ENCODE measurements at places on chromosomes 3 and 15.

DNA sequence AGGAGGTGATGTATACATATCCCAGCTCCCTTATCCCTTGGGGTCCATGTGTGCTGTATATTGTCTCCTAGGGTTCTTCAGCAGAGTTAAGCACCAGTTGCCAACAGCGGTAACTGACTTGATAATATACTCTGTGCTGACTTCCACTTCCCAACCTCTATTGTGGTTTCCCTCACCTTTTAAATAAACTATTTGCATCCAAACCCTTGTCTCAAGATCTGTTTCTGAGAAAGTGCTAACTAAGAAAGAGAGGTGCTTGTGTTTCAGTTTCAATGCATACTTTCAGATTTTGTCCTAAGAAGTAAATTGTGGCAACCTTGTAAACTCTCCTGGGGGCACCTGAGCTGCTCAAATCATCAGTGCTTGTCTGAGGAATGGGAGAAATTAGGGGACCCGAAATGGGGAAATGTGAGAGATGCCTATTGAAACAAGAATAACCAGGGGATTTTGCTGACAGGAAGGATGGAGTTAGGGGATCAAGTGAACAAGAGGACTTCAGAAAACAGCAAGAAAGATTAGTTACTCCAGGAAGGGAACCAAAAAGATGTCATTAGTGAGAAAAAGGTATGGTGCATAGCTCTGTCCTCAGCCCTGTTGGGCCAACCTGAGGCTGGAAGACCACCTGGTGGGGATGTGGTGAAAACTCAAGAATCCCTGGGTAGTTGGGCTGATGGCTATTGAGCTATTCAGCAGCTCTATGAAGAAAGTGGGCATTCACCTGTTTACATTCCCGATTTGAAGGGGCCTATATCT, 50.9 kb upstream of the MRPL3 start:
- DNase-seq, result no peak

GRCh38 chr3:38454178-38454883, 641 bp downstream of the ACVR2B start:
- DNase-seq, result peak; percentile 34

GRCh38 chr15:67510597-67511190, 10.2 kb upstream of the C15orf61 start:
- DNase-seq, result no peak

DNA sequence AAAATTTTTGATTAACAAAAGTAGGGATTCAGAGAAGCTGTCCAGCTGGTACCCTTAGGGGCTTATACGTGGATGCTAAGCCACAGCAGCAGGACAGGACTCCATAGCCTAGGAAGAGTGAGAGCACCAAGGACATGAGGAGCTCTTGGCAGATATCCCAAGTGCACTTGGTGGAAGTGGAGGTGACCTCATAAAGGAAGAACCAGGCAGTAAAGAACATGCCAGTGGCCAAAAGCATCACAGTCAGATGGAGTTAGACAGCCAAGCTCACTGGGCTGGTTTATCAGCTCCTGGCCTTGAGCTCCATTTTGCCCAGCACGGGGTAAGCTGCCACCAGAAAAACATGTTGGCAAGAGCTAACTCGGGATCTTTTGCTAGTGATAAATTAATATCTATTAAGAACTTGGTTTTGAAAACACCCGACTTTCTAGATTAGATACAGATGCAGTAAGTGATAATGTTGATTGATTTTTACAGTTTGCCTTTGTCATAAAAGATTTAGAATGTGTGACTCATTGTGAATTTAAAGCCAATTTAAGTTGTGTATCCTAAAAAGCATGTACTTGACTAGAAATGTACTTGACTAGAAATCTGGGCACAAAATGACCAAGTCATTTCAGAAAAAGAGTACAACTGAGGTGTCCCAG, 108.0 kb downstream of the CMSS1 start:
- no peak for DNase-seq

- no peak for DNase-seq
These were observed 120.9 kb downstream of the ATP10A start for GRCh38 chr15:25742041-25742730.
